ENCODE measurements at places on chromosomes 7 and 10.

GRCh38 chr7:155260498-155260872 is 37.2 kb upstream of the INSIG1 start:
- no peak for DNase-seq

- no peak for DNase-seq
These were observed 184.9 kb upstream of the ADCY1 start for GRCh38 chr7:45389073-45389872.

DNA sequence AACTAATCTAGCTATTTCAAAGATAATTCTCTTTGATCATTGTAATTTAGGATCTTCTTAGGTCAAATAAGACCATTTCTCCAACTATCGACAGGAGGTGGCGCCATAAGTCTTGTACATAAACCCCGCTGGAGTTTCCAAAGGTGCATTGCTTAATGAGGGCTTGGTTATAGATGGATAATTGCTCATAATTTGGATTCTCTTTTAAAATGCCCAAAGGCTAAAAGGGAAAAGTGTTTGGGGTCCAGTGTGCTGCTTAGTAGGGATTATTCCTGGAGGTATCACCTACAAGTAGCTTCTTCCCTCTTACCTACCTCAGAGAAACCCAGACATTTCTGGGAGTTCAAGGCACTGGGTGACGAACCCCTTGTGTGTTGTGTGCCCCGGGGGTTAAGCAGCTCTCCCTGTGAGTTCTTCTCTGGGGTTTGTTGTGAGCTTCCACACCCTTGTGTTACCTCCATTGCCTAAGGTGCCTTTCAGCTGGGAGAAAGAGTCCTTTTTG is 75.2 kb downstream of the PAXIP1 start:
- DNase-seq: peak; percentile 88

- no peak for DNase-seq
These were observed 53.0 kb downstream of the CTBP2 start for GRCh38 chr10:125107166-125107949.

GRCh38 chr10:102195296-102195870 is 30.7 kb upstream of the ELOVL3 start:
- no peak for DNase-seq

DNA sequence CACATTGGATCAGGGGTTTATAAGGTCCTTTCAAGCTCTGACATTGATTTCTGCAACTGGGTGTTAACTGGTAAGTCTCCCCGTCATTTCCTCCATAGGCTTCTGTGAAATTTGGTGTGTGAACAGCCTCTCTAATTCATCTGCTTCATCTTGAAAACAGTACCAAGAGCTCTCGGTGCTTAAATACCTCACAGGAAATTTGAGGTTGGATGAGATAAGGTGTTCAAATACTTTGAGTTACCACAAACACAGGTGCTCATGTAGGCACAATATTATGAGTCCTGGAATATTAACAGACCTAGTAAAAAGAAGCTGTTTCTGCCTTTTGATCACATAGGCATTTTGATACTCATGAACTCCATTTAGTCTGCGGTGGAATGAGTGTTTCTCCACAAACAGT is 85.2 kb downstream of the RTKN2 start:
- DNase-seq: peak; percentile 75

DNA sequence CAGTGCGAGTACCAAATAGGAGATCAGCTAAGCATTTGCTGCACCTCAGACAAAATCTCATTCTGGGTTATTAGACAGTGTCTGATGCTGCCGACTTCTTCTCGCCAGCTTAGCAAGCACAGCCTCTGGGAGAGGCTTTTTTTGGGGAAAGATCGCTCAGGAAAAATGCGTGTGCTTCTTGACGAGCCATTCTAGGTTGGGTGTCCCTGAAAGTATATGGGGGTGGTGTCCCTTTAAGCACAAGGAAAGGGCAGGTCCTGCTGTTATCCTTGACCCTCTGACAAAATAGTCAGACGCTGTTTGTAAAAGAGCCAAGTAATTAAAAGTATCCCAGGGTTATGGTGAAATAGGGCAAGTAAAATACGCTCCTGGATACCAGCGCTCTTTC is 540.1 kb upstream of the FZD8 start:
- no peak for DNase-seq

DNA sequence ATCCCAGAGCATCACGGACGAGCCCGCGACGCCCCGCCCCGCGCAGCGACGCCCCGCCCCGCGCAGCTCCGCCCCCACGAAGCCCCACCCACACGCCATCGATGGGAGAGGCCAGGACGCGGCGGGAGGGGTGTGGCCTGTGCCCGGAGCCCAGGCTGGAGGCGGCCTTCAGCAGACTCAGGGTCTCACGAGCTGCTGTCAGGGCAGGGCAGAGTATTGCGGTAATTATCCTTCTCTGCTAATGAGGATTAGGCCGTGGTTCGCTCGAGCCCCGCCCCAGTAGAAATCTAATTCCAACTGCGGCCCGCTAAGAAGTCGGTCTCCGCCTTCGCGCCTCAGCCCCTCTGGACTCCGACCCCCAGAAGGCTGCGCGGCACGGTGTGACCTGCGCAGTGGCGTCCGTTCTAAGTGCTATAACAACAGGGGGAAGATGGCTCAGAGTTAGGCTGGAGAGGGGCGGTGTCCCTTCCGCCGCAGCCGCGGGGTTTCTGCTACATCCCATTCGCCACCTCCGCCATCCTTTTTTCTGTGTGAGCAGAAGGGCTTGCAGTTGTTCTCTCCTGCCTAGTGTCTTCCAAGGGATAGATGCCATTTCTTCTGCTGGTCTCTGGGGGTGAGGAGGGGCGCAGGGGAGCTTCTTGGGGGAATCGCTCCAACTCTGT is 337 bp upstream of the NT5C3A start:
- DNase-seq: peak; percentile 93

DNA sequence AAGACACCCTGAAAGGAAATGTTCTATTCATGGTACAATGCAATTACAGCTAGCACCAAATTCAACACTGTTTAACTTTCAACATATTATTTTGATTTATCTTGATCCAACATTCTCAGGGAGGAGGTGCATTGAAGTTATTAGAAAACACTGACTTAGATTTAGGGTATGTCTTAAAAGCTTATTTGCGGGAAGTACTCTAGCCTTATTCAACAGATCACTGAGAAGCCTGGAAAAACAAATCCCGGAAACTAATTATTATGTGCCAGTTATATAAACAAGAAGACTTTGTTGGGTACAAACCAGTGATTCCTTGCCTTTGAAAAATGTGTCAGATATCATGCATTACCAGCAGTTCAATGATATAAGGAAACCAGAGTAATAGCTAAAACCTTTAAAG is 160.1 kb downstream of the CFTR start:
- DNase-seq: no peak

GRCh38 chr7:155928583-155928982 is 116.3 kb upstream of the SHH start:
- no peak for DNase-seq

DNA sequence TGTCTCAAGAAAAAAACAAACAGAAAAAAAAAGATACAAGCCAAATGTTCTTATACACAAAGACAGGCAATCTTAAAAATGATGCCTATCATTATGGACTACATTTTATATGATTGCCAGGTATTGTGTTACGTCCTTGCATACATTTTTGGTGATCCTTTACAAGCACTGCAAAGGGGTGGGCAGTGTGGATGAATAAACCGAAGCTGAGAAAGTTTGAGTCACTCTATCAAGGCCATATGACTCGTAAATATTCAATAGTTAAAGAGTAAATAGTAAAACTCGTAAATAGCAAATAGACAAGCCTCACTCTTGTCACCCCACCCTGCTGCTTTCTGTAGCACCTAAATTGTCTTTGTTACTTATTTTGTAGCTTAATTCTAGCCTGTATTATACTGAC is 326.2 kb downstream of the FRMD4A start:
- DNase-seq: no peak

GRCh38 chr7:77532247-77532646 is 4.8 kb upstream of the PTPN12 start:
- DNase-seq: no peak

DNA sequence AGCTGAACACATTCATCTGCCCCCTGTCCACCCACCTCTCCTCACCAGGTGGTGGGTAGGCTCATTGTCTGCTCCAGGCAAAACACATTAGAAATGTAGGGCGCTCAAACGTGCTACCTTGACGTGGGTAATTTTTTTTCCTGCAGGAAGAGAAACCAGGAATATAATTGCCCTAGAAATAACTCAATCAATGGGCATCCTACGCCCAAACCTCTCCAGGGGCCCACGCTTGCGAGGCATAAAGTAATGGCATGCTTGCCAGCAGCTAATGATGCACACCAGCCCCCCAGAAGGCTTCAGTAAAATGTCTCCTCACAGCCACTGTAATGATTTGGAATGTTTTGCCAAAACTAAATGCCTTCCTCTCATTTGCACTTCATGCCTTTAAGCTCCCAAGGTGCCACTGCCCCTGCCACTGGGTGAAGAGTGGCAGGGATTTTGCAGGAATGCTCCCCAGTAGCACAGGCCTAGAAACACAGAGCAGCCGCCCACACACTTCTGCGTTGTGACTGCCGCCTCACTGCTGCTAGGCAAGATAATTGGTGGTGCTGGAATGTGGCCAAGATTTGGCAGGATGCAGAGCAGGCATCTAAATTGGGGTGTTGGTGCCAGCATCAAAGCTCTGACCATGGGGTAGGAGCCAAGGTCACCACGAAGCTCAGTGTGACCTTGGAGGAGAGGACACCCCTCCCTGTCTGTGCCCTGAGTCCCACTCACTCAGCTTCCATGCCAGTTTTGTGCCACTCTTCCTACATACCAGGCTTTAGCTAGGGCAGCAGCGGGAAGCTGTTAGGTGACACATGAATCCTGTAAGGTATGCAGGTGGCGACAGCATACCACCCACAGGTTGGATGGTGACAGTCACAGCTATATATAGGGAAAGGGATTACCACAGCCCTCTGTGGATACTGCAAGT is 48.7 kb upstream of the PPP1R3C start:
- DNase-seq: no peak

GRCh38 chr10:108904163-108904838 is 1019.0 kb downstream of the XPNPEP1 start:
- no peak for DNase-seq

DNA sequence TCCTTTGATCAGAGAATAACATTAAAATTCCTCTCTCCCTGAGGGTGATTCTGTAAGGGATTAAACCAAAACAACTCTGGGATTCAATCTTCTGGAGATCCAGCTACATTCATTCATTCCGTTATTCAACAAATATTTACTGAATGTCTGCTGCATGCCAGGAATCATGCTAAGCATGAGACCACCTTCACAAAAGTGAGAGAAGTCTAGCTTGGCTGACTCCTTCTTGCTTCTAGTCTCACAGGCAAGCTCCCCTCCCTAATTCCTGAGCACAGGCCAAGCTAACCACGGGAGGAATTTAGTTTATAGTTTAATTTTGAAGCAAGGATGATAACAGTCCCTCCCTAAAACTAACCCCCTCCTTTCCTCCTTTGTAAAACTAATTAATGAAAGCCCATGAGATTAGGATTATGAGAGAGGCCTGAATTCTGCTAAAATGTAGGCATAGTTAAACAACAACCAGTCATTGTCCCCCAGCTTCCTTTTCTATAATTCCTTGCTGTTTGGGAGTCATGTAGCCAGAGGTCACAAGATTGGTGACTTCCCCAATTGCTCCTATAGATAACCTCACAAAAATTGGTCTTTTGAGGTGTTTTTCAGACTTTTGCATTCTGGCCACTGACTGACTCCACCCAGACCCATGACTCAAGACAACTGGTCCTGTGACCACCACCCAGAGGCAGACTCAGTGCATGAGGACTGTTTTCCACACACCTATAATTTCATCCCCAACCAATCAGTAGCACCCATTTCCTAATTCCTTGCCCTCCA is 113.5 kb downstream of the ITGB8 start:
- DNase-seq: no peak

GRCh38 chr7:134648456-134648855 is 1.8 kb downstream of the BPGM start:
- DNase-seq: no peak

DNA sequence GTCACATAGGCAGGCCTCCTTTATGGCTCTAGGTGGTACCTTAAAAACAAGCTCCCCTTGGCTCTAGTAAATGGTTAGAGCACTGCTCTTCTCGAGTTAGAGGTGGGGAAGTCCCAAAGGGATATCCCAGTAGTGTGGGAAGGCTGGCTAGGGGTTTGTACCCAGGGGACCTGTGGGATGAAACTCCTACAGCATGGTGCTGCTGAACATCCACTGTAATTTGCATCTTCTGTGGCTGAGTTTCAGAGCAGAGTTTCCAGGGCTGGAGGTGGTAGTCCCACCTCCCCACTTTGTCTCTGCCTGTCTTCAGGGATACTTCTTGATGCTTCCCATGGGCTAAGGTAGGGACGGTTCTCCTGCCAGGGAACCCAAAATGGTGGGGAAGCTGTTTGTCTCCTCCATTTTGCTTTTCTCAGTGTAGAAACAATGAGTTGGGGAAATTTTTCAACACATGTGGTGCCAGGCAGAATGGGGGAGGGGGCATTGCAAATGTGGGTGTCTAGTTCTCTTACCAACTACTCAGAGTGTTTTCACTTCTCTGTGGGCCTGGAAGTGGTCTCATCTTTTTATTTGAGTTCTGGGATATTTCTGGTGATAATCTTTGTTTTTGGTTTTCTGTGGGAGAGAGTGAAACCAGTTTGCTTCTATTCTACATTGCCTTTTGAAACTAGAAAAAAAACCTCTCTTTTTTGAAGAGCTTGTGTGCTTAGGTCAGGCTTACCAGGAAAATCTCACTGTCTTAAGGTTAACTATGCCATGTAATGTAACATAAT is 36.3 kb downstream of the SCART1 start:
- DNase-seq: no peak

DNA sequence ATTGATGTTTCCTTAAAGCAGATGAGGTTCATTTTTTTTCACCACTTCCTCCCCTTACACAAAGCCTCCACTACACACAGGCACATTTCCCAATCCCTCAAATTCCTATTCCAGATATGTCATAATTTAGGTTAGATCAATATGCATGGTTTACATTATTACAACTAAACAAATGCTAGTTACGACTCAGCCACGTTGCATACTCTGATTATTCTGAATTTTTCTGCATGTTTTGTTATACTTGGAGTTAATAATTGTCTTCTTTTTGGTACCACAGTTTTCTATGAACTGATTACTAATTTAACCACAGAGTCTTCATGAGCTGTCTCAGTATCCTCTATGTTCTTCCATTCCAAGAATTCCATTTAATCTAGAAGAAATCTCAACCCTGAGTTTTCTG is 4.4 kb upstream of the BICC1 start:
- DNase-seq: no peak

GRCh38 chr10:97964748-97965147 is 65.7 kb downstream of the CRTAC1 start:
- DNase-seq: no peak

DNA sequence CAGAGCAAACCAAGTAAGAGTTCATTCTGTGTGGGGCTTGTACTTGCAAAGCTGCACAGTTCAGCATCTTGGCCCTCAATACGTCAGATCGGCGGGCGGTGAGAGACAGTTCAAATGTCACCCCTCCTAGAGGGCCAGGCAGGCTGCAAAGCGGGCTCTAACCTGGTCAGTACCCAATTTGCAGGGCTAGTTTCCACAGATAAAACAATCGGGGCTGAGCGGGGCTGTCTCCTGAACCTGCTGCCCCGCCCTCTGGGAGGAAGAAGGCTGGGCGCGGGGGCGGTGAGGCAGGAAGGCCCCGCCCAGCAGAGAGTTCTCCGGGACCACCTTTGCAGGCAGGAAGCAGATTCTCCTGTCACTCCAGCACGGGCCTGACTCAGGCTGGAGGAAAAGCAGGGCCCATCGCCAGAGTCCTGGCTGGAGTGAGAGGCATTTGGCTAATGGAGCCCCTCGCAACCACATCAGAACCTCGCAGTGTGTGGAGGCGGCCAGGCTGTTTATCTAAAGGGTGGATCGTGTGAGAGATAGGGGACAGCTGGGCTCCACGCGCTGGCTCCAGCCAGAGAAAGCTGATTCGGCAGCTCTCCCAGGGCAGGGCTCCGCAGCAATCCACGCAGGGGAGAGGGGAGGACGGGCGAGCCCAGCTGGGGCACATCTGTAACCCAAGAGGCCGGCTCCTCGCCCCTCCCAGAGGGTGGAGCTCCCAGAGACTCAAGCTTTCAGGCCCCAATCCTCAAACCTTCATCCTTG is 83.1 kb downstream of the SH3PXD2A start:
- peak; percentile 66 for DNase-seq

All from activated CD4-positive, alpha-beta T cell treated with anti-CD3 and anti-CD28 coated beads, Interleukin-2, amount 10 ng/mL, durations not matched to agents 7 days and 5 days (primary cell).